ENCODE measurements at places on chromosomes 5 and 9.

DNA sequence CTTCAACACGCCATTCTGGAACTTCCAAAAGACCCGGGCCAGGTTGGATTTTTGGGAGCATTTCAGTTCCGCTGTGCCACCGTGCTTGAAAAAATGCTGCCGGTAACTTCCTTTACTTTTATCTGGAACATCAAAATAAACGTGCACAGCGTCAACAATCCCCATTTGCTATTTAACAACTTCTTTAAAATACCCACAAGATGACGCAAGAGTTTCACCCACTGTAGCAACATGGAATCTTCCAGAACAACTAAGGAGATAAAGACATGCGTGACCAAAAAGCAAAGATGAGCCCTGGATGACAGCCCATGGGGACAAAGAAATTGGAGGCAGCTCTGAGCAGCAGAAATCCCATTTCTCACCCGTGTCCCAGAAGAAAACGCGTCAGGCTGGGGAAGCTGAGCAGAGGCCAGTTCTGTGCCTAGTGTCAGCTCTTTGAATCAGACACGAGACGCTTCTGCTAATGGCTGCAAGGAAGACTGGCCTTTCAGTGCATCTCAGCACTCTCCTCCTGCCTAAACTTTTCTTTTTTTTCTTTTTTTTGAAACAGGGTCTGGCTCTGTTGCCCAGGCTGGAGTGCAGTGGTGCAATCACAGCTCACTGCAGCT, 61.3 kb downstream of the SECISBP2 start:
- DNase-seq, result no peak

GRCh38 chr9:133060417-133060841, 1.4 kb upstream of the CEL start:
- no peak for DNase-seq

DNA sequence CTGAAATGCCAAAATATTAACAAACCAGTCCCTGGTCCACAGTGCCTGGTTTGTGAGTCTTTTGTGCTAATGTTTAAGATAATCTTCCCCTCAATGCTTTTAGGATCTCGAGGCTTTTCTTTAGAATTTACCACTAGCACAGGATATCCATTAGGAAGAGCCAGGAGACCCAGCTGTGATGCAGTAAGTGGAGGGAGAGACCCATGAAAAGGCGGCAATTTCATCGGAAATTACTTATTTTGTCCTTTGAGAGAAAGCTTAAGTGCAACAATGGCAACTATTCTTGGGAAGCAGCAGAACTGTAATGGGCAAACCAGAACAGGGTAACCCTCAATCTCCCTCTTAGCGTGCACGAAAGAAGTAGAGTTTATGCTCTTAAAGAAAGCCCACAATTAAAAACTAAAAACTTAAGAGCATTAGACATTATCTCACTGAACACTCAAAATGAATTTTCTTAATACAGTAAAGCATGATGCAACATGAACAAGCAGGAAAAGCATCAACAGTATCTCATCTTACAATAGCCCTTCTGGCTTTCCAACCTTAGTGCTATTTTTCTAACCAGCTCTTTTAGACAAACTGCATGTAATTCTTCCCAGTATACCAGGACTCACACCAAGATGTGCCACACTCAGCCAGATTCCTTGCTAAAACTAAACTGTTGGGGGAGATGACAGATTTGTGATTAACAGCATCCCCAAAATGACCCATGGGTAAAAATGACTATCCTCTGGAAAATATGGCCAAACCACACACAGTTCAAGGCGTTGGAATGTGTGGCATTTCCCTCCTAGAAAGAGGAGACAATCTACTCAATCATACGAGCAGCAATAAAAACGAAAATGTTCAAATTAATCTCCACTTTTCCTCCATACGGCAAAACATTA, 36.4 kb downstream of the PWWP2A start:
- no peak for DNase-seq

DNA sequence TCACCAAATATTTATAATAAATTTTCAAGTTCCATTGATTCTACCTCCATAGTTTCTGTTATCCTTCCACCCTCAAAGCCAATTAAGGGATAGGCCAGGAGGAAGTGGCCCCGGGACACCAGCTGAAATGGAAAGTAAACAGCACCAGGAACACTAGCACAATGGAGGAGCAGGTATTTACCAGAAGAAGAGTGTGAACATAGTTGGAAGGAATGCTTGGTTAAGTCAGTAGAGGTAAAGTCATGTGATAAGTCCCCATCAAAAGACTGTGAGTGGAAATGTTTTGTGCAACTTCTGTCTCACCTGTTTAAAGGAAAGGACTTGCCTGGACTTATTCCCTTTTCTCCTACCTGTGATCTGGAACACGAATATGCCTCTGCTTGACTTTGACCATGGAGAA, 146.7 kb upstream of the RAI14 start:
- DNase-seq, result no peak

- no peak for DNase-seq
Measured at GRCh38 chr5:153672347-153673090, 182.0 kb downstream of the GRIA1 start.

DNA sequence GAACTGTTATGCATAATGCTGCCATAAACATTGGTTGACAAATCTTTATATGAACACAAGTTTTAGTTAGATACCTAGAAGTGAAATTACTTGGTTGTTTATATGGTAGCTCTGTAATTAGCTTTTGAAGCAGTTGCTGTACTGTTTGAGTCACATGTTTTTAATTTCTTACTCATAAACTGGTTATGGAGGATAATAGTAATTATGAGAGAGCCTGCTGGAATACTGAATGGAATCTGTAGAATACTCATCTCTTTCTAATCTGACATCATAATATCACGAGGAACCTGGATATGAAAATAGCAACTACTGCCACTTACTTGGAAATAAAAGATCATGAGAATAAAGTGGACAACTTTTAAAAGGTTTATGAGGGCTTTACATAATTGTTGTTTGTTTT, 509.2 kb downstream of the CETN3 start:
- no peak for DNase-seq

- DNase-seq, result no peak
Measured at GRCh38 chr9:91178281-91179236, 183.2 kb downstream of the AUH start.

- no peak for DNase-seq
Measured at GRCh38 chr5:106092455-106092854, 1578.3 kb downstream of the EFNA5 start.

GRCh38 chr5:140232731-140233130, 57.7 kb downstream of the CYSTM1 start:
- DNase-seq, result no peak

DNA sequence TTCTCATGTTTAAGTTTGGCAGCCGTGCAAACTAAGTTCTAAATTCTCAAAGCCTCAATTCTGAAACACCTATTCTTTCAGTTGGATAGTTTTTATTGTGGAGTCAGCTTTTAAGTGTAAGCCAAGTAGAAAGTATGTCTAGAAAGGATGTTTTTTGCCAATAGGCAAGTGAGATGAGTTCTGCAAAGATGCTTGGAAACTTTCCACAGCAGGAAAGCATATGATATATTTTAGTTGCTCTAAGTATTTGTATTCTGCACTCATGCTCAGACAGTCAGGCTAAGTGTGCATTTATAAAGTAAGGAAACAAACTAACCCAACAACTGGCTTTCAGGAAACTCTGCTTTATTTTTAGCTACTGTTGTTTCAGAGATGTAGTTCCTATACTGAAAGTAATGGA, 67.3 kb upstream of the CDH18 start:
- no peak for DNase-seq

- no peak for DNase-seq
Measured at GRCh38 chr5:16902846-16903245, 33.2 kb downstream of the MYO10 start.

DNA sequence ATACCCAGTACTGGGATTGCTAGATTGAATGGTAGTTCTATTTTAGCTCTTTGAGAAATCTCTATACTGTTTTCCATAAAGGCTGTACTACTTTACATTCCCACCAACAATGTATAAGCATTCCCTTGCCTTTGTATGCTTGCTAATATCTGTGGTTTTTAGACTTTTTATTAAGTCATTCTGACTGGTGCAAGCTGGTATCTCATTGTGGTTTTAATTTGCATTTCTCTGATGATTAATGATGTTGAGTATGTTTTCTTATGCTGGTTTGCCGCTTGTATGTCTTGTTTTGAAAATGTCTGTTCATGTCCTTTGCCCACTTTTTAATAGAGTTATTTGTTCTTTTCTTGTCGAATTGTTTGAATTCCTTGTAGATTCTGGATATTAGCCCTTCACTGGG, 512.7 kb upstream of the PAPPA start:
- no peak for DNase-seq

DNA sequence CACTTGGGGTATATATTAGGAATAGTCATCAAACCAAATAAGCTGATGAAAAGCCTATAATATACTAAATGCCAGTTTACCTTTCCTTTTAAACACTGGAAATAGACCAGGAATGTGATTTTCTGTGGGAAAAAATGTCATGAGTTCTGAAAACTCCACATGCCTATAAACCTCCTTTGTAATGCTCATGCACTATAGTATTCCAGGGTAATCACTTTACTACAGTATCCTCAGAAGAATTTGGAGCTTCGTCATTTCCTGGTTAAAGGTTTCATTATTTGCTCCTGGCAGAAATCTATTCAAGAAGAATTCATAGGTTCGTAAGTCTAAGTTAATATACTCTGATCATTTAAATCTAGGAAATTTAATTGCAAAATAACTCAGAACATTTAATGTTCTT, 1076.7 kb upstream of the DMAC1 start:
- no peak for DNase-seq

- no peak for DNase-seq
Measured at GRCh38 chr5:157983906-157984551, 125.1 kb upstream of the CLINT1 start.

DNA sequence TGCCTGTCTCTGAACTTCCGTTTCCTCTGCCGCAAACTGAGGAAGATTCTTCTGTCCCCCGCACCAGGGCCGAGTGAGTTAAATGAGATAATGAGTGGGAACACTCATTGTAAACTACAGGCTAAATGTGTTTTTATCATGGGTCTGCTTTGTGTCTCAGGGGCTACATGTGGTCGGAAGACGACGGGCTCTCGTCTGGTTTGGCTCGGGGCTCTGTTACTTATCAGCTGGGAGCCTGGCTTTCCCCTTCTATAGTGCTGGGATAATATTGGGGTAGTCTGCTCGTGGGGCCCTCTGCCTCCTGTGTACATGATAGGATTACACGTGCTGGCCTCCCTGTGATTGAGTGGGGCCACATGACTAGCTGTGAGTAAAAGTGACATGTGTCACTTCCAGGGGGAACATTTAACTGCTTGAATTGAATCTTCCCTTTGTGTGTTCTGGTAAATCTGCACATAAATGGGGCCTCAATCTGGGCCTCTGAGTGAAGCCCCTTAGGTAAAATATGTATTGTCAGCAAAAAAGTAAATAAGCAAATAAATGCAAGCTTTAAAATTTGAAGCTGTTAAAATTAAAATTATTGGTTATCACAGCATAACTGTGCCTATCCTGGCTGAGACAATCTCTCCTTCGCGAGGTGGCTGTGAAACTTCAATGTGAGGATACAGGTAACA, 86.9 kb upstream of the SH3PXD2B start:
- DNase-seq, result no peak

- DNase-seq, result peak; percentile 19
Measured at GRCh38 chr5:16364910-16365309, 100.7 kb downstream of the ZNF622 start.

GRCh38 chr9:91720313-91720712, 229.7 kb downstream of the ROR2 start:
- no peak for DNase-seq

GRCh38 chr9:125142560-125143376, 560 bp downstream of the SCAI start:
- no peak for DNase-seq

DNA sequence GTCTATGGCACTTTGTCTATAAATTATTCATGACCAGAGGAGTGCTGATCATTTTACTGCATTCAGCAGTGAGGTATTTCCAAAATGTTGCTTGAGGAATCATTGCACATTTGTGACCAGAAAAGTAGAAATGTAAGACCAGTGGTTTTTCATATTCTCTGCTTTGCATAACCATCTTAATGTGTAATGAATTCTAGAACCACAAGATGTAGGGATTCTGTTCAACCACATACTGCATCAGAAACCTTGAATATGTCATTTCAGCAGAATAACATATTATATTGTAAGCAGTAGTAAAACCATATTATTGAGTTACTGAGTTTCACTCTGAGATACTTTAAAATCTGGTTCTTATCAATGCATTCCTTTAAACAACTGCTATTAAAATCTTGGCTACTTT, 1243.4 kb downstream of the MAT2B start:
- DNase-seq, result no peak

DNA sequence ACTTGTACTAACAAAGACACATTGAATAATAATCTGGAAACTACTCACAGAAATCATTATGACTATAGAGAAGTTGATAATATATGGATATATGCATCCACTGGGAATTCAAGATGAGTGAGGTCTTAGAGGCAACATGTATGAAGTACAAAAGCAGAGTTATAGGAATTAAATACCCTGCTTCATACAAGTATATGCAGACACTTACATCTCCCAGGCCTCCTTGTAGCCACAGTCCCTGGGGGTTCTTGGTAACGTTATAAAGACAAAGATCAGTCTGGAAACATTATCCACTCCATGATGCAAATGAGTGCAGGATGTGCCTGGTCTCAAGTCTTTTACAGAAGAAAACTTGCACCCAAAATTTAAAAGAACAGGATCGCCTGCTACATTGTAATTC, 92.4 kb upstream of the ANXA1 start:
- peak; percentile 1 for DNase-seq

DNA sequence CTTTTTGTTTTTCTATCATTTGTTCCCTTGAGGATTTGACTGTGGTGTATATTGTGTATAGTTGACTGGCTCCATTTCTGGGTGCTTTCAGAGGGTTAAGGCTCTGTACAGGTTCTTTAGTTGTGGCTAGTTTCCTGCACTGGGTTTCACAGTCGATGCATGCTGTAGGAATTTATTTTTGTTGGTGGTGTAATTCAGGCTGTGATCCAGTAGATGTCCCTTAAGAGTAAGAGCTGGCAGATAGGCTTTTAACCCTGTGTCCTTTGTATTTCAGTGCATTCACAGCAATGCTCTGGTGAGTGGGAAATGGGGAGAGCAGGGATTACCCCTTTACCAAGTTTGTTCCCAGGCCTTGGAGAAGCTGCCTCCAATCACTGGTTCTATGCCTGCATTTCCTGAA, 112.9 kb downstream of the SPATA31D1 start:
- peak; percentile 0 for DNase-seq

- DNase-seq, result no peak
Measured at GRCh38 chr9:112535811-112536210, 49.2 kb downstream of the KIAA1958 start.

- DNase-seq, result no peak
Measured at GRCh38 chr9:96173640-96174039, 128.3 kb downstream of the HSD17B3 start.

DNA sequence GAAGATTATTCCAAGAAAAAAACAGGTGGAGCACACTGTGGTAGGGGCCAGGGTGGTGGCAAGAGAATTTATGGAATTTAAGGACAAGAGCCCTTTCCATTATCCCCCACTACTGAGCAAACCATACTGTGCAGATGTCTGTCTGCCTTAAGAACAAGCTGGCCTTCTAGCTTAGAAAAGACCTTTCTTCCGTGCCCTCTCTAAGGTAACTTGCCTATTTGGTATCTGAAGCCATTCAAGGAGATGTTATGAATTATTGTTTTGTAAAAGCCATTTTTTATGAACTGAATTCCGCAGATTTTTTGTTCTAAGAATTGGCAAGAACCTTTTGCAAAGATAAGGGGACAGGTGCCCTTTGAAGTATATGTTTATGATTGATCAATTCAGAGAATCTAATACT, 20.9 kb downstream of the GRAMD2B start:
- no peak for DNase-seq

GRCh38 chr9:113844466-113844865, 31.6 kb upstream of the ZNF618 start:
- DNase-seq, result no peak
